NCI-H2029 (cell line): ENCODE measurements at places on chromosomes 6 and 20.

DNA sequence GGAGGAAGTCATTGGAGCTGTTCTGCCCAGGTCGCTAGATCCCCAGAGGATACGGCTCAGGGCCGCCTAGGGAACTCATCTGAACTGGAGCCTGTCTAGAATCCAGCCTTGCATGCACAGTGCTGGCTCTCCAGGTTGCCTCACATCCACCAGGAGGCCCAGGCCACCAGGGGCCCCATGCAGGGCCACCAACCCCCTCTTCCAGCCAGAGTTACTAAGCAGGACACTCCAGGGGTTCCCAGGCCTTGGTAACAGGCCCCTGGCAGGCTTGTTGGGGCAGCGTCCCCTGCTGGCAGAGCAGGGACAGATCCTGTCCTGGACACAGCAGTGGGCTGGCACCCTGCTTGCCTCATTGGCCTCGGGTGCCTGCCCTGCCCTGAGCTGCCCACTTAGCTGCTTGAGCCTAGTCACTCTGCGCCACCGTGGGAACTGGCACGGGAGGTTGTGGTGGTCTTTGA lies 35.3 kb downstream of the EFCAB8 start:
- no peak for DNase-seq

DNA sequence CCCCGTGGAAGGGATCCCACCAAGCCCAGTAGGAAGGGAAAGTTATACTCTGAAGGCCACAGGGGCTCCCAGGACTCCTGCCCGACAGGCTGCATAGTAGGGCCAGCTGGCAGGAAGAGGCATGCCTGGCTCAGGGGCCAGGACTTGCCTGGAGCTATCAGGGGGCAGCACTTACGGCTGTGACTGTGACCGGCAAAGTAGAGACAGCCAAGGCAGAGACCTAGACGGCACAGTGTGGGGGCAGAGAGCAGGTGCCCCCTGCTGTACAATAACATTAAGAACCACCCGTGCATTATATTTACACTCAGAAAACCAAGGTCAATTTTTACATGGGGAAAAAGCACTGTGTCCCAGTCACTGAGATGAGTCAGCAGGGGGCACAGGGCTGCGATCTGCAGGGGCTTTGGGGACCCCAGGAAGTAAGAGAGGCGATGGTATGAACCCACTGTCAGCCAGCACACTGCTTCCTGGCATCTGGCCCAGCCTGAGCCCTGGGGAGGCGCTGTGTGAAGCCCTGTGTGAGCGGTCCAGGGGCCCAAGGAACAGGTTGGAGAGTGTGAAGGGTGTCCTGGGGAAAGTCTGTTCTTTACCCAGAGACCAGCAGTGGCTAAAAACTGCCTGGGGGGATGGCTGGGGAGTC lies 9.9 kb downstream of the CCDC167 start:
- DNase-seq = no peak

DNA sequence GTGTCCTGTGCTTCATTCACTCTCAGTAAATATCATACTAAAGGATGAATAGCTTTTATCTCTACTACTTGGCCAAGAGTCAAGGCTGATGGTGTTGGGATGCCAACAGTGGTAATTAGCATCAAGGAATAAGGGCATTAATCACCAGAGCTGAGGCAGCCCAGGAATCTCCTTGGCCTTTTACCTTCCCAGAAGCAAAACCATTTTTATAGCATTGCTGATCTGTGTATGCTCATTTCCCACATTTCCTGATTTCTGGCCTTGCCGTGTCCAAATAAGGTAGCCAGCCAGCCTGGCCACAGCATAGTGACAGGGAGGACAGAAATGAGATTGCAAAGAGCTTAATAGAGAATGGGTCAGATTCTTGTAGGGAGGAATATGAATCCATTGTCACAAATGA lies 76.7 kb upstream of the FOXO3 start:
- DNase-seq = no peak

DNA sequence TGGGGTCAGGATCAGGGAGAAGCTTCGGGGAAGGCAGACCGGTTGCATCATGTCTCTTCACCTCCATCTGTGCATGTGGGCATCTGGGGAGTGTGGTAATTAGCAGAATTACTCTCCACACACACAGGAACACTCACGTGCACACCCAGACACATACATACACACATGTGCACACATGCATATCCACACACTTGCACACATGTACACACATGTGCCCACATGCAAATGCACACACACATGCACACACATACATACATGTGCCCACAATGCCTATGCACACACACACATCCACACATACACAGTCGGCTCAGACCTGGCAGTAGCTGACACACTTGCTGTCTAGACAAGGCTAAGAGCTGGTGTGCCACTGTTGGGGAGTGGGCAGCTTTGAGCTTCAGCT lies 212.3 kb upstream of the PMEPA1 start:
- DNase-seq = no peak

DNA sequence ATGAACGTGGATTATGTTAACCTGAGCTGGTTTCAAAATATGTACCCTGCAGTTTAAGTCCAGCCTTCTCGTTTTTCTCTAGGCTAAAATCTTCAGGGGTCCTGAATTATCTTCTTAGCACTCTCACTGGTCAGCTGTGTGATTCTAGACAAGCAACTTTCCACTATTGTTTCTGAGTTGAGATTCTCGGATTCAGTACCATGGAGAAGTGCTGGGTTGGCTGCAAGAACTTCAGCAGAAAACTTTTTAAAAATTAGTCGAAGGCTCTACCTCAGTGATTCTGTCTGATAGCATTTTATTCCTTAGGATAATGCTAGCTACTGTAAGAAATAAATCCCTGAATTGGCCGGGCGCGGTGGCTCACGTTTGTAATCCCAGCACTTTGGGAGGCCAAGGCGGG lies 173.7 kb downstream of the GRM1 start:
- no peak for DNase-seq

GRCh38 chr6:33521489-33522091 lies 58.5 kb downstream of the BAK1 start:
- DNase-seq = no peak

DNA sequence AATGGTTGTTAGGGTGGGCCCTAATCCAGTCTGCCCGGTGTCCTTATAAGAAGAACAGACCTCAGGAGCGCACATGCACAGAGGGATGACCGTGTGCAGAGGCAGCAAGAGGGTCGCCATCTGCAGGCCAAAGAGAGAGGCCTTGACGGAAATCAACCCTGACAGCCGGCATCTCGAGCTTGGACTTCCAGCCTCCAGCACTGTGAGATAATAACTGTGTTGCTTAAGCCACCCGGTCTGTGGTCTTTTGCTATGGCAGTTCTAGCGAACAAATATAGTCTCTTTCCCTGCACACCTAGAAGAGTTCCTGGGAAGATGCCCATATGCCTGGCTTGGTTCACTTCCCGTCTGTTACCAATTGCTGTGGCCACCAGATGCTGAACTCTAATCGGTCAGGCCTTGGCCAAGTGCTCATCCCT lies 35.3 kb upstream of the PTGIS start:
- DNase-seq = no peak

DNA sequence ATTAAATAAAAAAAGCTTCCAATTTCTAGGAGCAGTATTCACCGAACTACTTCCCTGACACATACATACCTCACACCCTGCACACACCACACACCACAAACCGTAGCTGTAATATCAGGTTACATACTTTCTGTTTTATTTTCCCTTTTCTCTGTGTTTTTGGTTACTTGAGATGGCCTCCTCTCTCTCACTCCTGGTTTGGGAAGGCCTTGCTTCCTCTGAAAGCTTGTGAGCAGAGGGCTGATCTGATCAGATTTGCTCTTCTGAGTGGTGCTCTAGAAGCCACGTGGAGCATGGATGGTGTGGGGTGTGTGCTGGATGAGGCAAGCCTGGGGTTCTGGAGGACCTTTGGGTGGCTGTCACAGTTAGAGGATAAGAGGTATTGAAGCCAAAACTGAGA lies 20.9 kb downstream of the UTRN start:
- no peak for DNase-seq

DNA sequence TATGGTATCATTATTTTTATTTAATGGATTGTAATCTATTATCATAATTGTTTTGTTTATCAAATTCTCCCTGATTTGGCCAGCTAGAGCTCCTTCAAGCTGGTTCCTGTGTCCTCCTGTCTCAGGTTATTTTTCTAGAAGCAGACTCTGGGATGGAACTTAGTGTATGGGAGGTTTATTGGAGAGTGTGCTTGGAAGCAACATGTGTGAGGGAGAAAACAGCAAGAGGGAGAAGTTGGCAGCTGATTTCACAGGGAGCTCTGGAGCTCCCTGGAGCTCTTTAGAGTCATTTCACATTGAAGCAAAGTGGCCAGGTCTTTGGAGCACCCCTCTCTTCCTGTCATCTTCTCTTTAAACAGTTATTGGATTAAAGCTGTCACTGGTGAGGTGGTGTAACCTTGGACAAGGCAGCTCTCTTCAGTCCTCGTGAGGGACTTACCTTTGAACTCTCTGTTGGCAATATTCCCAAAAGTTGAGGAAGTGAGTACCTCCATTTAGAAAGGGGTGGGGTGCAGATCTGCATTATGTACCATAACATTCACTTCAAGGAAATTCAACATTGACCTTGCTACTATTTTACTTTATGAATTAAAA lies 103.6 kb downstream of the PHF3 start:
- DNase-seq = no peak

DNA sequence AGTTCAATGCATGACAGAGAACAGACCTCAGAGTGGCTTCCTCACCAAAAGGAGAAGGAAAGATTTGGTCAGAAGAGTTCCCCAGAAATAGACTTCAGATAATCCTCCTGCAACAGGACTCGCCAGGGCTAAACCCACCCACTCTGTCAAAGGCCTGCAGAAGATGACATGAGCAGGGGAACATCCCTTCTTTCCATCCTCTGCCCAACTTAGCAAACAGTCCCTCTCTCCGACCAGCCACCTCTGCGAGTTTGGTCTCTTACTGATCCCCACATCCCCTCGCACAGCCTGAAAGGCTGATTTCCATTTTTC lies 7.5 kb downstream of the NFATC2 start:
- no peak for DNase-seq

GRCh38 chr6:150528648-150529285 lies 70.9 kb upstream of the PLEKHG1 start:
- DNase-seq = no peak

GRCh38 chr6:126180585-126180984 lies 159.3 kb upstream of the CENPW start:
- no peak for DNase-seq

- DNase-seq = no peak
Observed at GRCh38 chr6:168374541-168375071, 55.0 kb upstream of the DACT2 start.

DNA sequence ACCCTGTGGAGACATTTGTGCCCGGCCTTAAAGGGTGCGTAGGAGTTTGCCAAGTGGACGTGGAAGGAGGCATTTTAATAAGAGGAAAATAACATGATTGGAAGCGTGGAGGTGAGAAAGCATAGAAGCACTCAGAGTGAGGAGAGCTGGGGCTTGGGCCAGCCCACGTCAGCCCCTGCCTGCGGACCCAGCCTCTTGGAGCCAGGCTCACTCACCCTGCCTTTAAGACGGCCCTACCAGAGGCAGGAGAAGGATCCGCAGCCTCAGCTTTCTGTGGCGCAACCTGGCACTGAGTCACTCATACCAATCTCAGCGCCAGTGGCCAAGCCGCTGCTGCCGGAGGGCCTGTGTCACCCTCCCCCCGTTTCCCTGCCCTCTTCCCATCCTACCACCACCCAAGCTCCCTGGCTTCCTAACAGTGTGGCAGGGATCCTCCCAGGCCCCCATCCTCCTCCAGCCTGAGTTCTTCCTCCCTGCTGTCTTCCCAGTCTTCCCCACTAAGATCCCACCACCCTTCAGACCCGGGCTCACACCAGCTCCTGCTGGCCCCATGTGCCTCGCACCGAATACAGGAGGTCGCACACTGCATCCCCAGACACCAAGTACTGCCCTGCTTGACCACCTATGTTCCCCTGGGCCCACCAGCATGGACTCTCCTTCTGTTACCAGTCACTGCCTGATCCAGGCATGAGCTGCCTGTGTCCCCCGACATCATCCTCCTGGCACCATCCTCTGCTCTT lies 285.2 kb downstream of the UST start:
- DNase-seq = no peak

DNA sequence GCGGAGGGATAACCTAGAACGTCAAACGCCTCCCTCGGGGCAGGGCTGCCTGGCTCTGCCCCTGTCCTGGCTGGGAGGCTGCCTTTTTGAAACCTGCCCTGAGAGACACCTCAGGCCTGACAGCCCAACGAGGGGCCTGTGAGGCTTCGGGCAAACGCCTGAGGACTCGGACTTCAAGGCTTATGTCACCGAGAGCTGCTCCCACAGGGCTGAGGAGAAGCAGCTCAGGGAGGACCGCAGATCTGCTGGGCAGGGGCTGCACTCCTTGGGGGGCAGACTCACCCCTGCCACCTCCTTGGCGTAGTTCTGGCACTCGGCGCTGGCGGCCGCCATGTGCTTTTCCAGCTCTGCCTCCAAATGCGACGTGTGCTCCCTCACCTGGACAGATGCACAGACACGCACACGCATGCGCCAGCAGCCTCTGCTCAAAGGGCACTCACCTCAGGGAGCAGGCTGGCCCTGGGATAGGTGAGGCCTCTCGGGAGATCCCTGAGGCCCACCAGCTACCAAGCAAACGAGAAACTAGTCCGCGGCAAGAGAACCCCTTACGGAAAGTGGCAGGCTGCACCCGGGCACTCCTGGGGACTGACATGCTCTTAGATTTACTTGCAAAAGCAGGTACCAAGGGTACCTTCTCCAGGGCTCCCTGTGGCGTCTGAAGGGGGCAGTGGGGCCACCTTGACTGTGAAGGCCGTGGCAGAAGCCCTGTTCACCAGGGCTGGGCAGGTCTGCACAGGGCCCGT lies 49.6 kb downstream of the DSTN start:
- DNase-seq = no peak
